Upper lobe of left lung (tissue), 6 donors: ENCODE measurements at places on chromosomes 2 and 18. TPM values are rescaled to one million over a fixed set of nuclear protein-coding genes. Genes with fewer than 3 reads are reported as not detected.

GRCh38 chr2:118123561-118124232, 35.4 kb downstream of the INSIG2 start:
- peak overlapping the region; percentile 72 for H3K27ac ChIP-seq
- H3K4me3 ChIP-seq = no peak overlapping the region
- H3K27me3 ChIP-seq = no peaks in the 10 kb centered on the region
- no peaks in the 10 kb centered on the region for H3K36me3 ChIP-seq
- no peak for DNase-seq
- H3K4me1 ChIP-seq = peaks cover 38% of the 10 kb centered on the region

- H3K27ac ChIP-seq = peak overlapping the region; percentile 95
- peaks cover 2% of the 10 kb centered on the region for H3K27me3 ChIP-seq
- peak overlapping the region; percentile 92 for H3K4me3 ChIP-seq
- H3K36me3 ChIP-seq = no peaks in the 10 kb centered on the region
- H3K4me1 ChIP-seq = peaks cover 27% of the 10 kb centered on the region
Measured at GRCh38 chr2:121649596-121650314, 493 bp upstream of the CLASP1 start.

DNA sequence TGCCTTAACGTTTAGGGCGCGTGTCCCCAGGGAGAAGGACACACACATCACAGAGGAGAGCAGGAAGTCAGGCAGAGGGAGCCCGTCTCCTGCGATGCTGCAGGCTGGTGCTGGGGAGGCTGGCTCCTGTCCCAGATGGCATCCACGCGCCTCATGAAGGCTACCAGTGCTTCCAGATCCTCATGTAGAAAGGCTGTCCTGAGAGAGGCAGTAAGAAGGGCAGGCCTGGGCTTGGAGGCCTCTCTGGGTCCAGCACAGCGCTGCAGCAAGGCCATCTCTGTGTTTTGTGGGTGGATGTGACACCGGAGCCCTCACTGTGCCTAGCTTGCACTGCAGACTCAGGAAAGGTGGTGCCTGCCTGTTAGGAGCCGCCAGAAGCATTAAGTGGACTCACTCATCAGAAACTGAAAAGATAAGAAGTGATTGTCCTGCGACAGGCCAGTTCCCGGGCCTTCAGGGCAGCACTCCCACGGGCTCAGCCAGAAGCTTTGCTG, 62.7 kb downstream of the FAM168B start:
- no peaks in the 10 kb centered on the region for H3K27me3 ChIP-seq
- no peaks in the 10 kb centered on the region for H3K36me3 ChIP-seq
- no peak overlapping the region for H3K4me3 ChIP-seq
- H3K27ac ChIP-seq = no peak overlapping the region
- no peaks in the 10 kb centered on the region for H3K4me1 ChIP-seq

- no peaks in the 10 kb centered on the region for H3K36me3 ChIP-seq
- H3K4me3 ChIP-seq = no peak overlapping the region
- H3K27me3 ChIP-seq = no peaks in the 10 kb centered on the region
- peaks cover 12% of the 10 kb centered on the region for H3K4me1 ChIP-seq
- DNase-seq = peak; percentile 36
- H3K27ac ChIP-seq = peak overlapping the region; percentile 68
Measured at GRCh38 chr2:74577448-74577847, 22.9 kb downstream of the DOK1 start.

- DNase-seq = no peak
- no peak overlapping the region for H3K4me3 ChIP-seq
- H3K36me3 ChIP-seq = no peaks in the 10 kb centered on the region
- no peaks in the 10 kb centered on the region for H3K4me1 ChIP-seq
Measured at GRCh38 chr2:157672129-157672528, 43.5 kb upstream of the ACVR1C start.

- H3K4me3 ChIP-seq = no peak overlapping the region
- no peak for DNase-seq
- H3K27me3 ChIP-seq = no peaks in the 10 kb centered on the region
- no peaks in the 10 kb centered on the region for H3K36me3 ChIP-seq
- no peaks in the 10 kb centered on the region for H3K4me1 ChIP-seq
Measured at GRCh38 chr18:68735483-68736343, 20.8 kb upstream of the TMX3 start.

GRCh38 chr2:10835052-10835970, 22.7 kb upstream of the PDIA6 start:
- no peak overlapping the region for H3K27ac ChIP-seq
- DNase-seq = peak; percentile 96
- peaks cover 8% of the 10 kb centered on the region for H3K4me1 ChIP-seq
- H3K4me3 ChIP-seq = no peak overlapping the region
- no peaks in the 10 kb centered on the region for H3K36me3 ChIP-seq

DNA sequence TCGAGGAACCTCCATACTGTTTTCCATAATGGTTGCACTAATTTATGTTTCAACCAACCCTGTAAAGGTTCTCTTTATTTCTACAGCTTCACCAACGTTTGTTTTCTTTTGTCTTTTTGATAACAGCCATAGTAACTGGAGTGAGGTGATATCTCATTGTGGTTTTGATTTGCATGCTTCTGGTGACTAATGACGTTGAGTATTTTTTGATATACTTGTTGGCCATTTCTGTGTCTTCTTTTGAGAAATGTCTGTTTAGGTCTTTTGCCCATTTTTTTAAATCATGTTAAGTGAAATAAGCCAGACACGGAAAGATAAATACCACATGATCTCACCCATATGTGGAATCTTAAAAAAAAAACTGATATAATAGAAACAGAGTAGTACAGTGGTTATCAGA, 74.8 kb upstream of the SMIM21 start:
- H3K4me1 ChIP-seq = no peaks in the 10 kb centered on the region
- H3K27me3 ChIP-seq = no peaks in the 10 kb centered on the region
- no peak overlapping the region for H3K27ac ChIP-seq
- no peaks in the 10 kb centered on the region for H3K36me3 ChIP-seq
- no peak overlapping the region for H3K4me3 ChIP-seq
- no peak for DNase-seq

DNA sequence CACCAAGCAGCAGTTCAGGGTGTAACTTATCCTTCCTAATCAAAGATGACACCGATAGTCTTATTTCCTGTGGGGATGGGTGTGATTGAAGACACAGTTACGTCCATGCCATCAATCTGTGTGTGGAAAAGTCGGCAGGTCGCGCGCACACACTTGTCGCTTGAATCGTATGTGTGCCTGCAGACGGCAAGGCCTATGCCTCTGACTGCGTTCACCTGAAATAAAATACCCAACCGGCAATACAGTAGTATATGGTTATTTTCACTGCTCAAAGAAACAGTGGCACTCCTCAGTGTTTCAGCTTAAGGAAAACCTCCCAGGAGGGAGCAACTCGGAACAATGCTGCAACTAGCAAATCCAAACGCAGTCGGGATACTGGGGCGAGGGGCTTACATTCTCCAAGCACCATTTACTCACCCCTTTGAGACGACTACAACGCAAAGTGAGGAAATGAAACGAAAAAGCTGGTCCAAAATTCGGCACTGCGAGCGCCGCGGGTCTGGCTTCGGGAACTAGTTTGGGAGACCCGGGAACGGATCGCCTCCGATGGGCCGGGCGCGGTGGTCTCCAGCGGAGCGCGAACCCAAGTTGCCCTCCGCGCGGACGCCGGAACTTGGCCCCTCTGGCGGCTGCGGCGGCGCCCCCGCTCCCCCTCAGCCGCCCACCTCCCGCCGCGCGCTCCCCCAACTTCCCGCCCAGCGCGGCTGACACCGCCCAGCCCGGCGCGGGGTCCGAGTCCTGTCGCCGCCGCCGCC, 675 bp downstream of the PRKD3 start:
- H3K27ac ChIP-seq = peak overlapping the region; percentile 96
- peaks cover 30% of the 10 kb centered on the region for H3K4me1 ChIP-seq
- no peaks in the 10 kb centered on the region for H3K36me3 ChIP-seq
- H3K4me3 ChIP-seq = peak overlapping the region; percentile 66
- H3K27me3 ChIP-seq = no peaks in the 10 kb centered on the region
- peak; percentile 53 for DNase-seq

DNA sequence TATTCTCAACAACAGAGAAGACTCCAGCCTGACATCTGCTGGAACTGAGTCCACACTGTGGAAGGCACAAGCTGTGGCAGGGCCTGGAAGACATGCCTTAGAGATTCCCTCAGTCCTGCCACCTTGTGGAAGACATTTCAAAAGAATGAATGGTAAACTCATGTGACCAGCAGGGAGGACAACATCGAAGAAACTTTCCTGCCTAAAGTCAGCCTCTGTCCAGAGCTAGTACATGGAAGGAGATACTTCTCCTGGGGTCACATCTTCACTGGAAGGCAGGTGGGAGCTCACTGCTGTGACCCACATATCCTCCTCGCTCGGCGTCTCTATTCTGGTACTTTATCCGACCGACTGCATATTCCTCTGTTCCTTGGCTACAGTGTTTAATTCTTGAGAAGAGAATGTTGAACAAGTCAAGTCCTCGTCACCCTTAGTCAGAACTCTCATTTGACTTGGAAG, 59.5 kb downstream of the PUM2 start:
- H3K36me3 ChIP-seq = peaks cover 36% of the 10 kb centered on the region
- H3K27me3 ChIP-seq = no peaks in the 10 kb centered on the region
- H3K27ac ChIP-seq = no peak overlapping the region
- peaks cover 4% of the 10 kb centered on the region for H3K4me1 ChIP-seq
- no peak for DNase-seq
- no peak overlapping the region for H3K4me3 ChIP-seq

GRCh38 chr18:22915337-22915736, 17.8 kb upstream of the RBBP8 start:
- peaks cover 4% of the 10 kb centered on the region for H3K4me1 ChIP-seq
- H3K36me3 ChIP-seq = no peaks in the 10 kb centered on the region
- H3K4me3 ChIP-seq = no peak overlapping the region

GRCh38 chr2:210480079-210480478, 3.5 kb upstream of the LANCL1 start:
- no peak overlapping the region for H3K4me3 ChIP-seq
- H3K27ac ChIP-seq = no peak overlapping the region
- H3K27me3 ChIP-seq = no peaks in the 10 kb centered on the region
- peaks cover 9% of the 10 kb centered on the region for H3K4me1 ChIP-seq
- no peak for DNase-seq
- no peaks in the 10 kb centered on the region for H3K36me3 ChIP-seq

- H3K27ac ChIP-seq = no peak overlapping the region
- no peaks in the 10 kb centered on the region for H3K27me3 ChIP-seq
- H3K4me1 ChIP-seq = peaks cover 19% of the 10 kb centered on the region
- no peaks in the 10 kb centered on the region for H3K36me3 ChIP-seq
Measured at GRCh38 chr18:63368611-63369010, 1.6 kb upstream of the KDSR start.

DNA sequence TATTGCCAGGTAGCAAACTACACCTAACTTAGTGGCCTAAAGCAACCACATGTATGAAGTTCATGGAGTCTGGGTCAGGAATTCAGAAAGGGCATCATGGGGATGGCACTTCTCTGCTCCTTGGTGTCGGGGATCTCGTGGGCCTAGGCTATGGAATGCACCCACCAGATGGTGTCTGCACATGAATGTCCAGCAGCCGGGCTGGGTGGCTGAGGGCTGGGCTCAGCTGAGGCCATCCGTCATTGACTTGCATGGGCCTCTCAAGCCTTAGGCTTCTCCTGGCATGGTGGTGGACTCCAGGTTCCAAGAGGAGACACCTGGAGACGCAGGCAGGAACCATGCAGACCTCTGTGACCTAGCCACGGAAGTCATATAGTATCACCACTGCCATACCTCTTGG, 26.0 kb upstream of the RPL31 start:
- peak; percentile 48 for DNase-seq
- no peak overlapping the region for H3K4me3 ChIP-seq
- H3K27me3 ChIP-seq = no peaks in the 10 kb centered on the region
- H3K4me1 ChIP-seq = no peaks in the 10 kb centered on the region

- no peaks in the 10 kb centered on the region for H3K27me3 ChIP-seq
- no peak overlapping the region for H3K4me3 ChIP-seq
- H3K4me1 ChIP-seq = peaks cover 20% of the 10 kb centered on the region
- H3K27ac ChIP-seq = peak overlapping the region; percentile 62
- H3K36me3 ChIP-seq = peaks cover 18% of the 10 kb centered on the region
Measured at GRCh38 chr2:46010925-46011490, 286.2 kb upstream of the EPAS1 start.

- no peak for DNase-seq
- peak overlapping the region; percentile 78 for H3K27ac ChIP-seq
- no peak overlapping the region for H3K4me3 ChIP-seq
- H3K4me1 ChIP-seq = peaks cover 44% of the 10 kb centered on the region
- H3K27me3 ChIP-seq = no peaks in the 10 kb centered on the region
- H3K36me3 ChIP-seq = no peaks in the 10 kb centered on the region
Measured at GRCh38 chr2:36456227-36457175, 100.9 kb downstream of the CRIM1 start.

DNA sequence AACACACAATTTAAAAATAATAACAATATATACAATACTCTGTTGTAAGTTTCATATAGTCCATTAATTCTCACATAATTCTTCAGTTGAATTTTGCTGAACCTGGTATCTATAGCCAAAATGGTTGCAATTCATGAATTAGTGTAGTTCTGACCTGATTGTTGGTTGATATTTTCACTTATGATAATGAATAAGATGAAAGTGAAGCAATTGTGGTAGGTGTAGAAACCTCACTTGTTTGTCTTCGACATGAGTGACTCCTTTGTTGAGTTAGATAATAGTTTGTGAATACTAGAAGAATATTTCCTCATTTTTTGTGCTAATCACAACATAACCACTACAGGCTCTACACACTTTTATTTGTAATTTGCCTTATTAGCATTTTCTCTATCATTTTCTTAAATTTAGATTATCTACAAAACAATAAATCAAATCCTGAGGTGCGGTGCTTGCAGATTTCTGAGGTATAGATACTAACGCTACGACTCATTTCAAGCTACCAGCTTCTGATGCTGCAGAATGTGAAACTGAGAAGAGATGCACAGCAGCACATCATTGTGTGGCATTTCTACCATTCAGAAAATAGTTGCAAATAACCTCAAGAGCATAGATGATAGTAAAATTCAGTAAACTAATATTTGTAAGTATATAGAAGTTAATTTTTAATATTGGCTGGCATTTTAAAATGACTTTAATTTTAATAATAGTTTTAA, 117.9 kb downstream of the KCNH7 start:
- no peak overlapping the region for H3K27ac ChIP-seq
- H3K4me3 ChIP-seq = no peak overlapping the region
- DNase-seq = no peak
- no peaks in the 10 kb centered on the region for H3K4me1 ChIP-seq

- H3K36me3 ChIP-seq = no peaks in the 10 kb centered on the region
- no peaks in the 10 kb centered on the region for H3K4me1 ChIP-seq
- H3K27me3 ChIP-seq = no peaks in the 10 kb centered on the region
Measured at GRCh38 chr2:238921681-238922319, 73.9 kb downstream of the TWIST2 start.

GRCh38 chr18:50119296-50119695, 75.7 kb downstream of the MYO5B start:
- DNase-seq = no peak
- no peak overlapping the region for H3K4me3 ChIP-seq
- peaks cover 3% of the 10 kb centered on the region for H3K4me1 ChIP-seq
- H3K27ac ChIP-seq = no peak overlapping the region

GRCh38 chr2:5991305-5991968, 299.3 kb downstream of the SOX11 start:
- H3K4me3 ChIP-seq = no peak overlapping the region
- no peaks in the 10 kb centered on the region for H3K27me3 ChIP-seq
- H3K36me3 ChIP-seq = no peaks in the 10 kb centered on the region
- no peak for DNase-seq
- no peak overlapping the region for H3K27ac ChIP-seq

- no peak within 1 kb of the TSS for H3K4me3 ChIP-seq
- H3K27ac ChIP-seq = peak within 1 kb of the TSS; percentile 0
- DNase-seq = peak; percentile 74
- no peaks in the 10 kb centered on the region for H3K4me1 ChIP-seq
- H3K27me3 ChIP-seq = no peaks in the 10 kb centered on the region
Measured at GRCh38 chr2:169069341-169069740, at the start of gene DHRS9. TSS of gene DHRS9 (plus strand) at chr2:169069563. CDS start at chr2:169081582, 12,019 bp downstream.

The SPHKAP gene
- total RNA-seq = not detected

The VWC2L gene
- not detected for total RNA-seq

The LOXHD1 gene
- total RNA-seq = 1.2 TPM

The MYCN gene
- not detected for total RNA-seq

The SPDYA gene
- total RNA-seq = 2.2 TPM

The WIPF1 gene
- 66.7 TPM for total RNA-seq

The HOXD3 gene
- total RNA-seq = 0.49 TPM

The ARHGEF4 gene
- total RNA-seq = 101 TPM

The ZC3H8 gene
- total RNA-seq = 6.5 TPM

The PROM2 gene
- 26.2 TPM for total RNA-seq

The MYO3B gene
- total RNA-seq = not detected
